HCT116 (cell line): ENCODE measurements at places on chromosomes 11 and 22. TPM values are rescaled to one million over a fixed set of nuclear protein-coding genes. Genes with fewer than 3 reads are reported as not detected.

MIAT gene
- 0.54 TPM for total RNA-seq

OR4C3 gene
- not detected for total RNA-seq

DNA sequence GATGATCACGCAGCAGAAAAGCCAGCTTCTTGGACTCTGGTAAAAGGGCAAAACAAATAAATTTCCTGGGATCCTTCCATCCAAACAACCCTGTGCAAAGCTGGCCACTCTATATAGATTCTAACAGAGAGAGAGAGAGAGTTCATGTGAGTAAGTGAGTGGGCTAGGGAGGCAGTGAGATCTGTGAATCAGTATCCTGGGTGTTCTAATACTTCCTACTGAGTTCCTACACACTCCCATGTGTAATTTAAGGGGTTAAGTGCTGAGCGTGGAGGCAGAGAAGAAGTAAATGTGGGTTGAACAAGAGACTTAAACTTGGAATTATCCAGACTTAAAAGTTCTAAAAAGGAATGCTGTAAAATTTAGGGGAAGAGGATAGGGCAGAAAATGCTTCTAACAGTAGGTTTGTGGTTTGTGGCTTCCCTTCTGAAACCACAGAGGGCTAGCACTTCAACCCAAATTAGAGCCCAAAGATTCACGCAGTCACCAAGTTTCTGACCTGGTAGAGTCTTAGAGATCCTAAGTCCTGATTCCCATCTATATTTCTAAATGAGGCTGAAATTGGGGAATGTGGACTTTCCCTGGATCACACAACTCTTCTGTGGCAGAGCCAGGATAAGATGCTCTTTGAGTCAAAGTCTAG, 413.9 kb downstream of the TENM4 start:
- DNase-seq: no peak

- DNase-seq: no peak
Measured at GRCh38 chr11:85752890-85753581, 57.9 kb downstream of the SYTL2 start.

GRCh38 chr11:83054904-83055380, 16.8 kb downstream of the RAB30 start:
- DNase-seq: no peak

DNA sequence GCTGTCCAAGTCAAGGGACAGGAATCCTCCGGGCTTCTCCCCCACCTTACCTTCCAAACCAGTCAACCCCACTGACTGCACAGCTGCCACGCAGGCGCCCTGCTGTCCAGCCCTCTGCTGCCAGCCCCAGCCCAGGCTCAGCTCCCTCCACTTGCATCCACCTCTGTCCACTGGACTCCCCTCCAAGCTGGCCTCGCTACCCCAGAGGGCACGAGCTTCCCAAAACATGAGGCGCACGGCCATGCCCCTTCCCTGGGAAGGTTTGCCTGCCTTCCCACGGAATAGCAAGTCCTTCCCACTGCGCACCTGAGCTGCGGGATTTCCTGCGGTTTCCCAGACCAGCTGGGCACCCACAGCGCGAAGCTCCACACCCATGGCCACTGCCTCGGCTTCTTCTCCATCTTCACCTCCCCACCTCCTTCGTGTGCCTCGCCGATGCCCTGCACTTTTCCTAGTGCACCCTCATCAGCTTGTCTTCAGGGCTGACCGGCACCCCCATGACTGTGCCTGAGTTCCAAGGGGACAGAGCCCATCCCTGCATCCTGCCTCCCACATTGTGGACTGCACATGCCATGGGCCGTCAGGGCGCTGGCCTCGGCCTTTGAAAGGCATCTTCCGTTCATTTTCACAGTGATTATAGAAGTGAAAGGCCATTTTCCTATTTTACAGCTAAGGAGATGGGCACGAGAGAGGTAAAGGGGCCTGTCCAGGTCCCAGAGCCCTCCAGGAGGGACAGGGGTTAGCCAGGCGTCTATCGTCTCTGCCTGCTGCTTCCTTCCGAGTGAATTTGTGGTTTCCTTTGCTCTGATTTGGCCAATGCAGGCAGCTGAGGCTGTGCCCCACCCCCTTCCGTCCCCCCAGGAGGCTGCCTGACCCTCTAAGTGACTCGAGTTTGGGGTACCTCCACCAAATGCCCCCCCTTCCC, 16.4 kb downstream of the IFITM10 start:
- no peak for DNase-seq
